ENCODE measurements at places on chromosomes 6 and 20.

- H3K36me3 ChIP-seq: no peaks in the 10 kb centered on the region
- H3K4me1 ChIP-seq: no peaks in the 10 kb centered on the region
- H3K27ac ChIP-seq: no peak overlapping the region
- no peak for DNase-seq
- no peaks in the 10 kb centered on the region for H3K27me3 ChIP-seq
Measured at GRCh38 chr6:129857838-129858237, 3.3 kb downstream of the TMEM244 start.

DNA sequence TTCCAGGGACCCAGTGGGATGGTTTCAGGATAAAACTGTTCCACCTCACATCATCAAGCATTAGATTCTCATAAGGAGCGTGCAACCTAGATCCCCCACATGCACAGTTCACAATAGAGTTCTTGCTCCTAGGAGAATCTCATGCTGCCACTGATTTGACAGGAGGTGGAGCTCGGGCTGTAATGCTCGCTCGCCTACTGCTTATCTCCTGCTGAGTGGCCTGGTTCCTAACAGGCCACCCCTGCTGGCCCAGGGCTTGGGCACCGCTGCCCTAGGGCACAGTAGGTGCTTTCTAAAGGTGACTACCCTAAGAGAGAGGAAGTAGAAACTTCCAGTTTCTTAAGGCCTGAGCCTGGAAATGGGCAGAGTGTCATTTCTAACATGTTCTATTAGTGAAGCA, 656.9 kb downstream of the PRKN start:
- no peaks in the 10 kb centered on the region for H3K4me1 ChIP-seq
- H3K27me3 ChIP-seq: no peaks in the 10 kb centered on the region
- no peak overlapping the region for H3K4me3 ChIP-seq
- no peak for DNase-seq
- H3K27ac ChIP-seq: no peak overlapping the region
- no peaks in the 10 kb centered on the region for H3K36me3 ChIP-seq

DNA sequence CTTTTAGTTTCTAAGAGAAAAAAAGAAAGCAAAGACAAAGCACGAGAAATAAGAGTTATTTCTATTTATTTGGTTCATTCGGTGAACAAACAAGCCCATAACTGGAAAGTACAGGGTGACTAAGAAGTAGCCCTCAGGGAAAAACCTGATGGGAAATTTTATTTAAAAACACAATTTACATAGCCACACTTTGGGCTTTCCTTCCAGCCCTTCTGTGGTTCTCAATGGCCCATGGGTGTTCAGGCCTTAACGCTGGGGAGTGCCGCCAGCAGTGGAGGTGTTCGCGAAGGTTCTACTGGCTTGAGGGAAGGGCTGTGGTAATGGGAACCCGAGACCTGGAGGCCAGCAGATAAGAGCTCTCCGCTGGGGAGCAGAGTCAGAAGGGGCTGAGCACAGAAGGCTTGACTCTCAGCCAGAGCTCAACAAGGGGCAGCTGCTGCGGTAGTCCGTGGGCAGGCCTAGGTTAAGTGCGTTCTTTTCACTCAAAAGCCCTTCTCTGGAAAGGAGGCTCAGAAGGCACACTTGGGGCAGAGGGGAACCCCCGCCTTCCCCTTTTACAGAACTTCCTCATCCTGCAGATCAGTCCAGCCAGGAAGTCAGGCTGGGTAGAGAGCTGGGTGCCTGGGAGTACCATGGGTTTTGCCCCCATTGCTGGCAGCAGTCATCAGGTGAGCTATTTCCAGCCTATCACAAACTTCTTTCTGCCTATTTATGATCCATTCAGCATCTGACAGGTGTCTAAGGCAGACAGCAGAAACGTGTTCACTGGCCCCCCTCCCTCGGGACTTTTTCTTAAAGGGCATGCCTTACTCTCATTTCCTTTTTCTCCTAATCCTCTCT, 8.8 kb upstream of the CD83 start:
- H3K27me3 ChIP-seq: no peaks in the 10 kb centered on the region
- no peak overlapping the region for H3K4me3 ChIP-seq
- no peak overlapping the region for H3K27ac ChIP-seq
- no peaks in the 10 kb centered on the region for H3K36me3 ChIP-seq
- DNase-seq: no peak
- H3K4me1 ChIP-seq: no peaks in the 10 kb centered on the region

- DNase-seq: no peak
- no peaks in the 10 kb centered on the region for H3K4me1 ChIP-seq
- no peaks in the 10 kb centered on the region for H3K27me3 ChIP-seq
- no peak overlapping the region for H3K4me3 ChIP-seq
- no peaks in the 10 kb centered on the region for H3K36me3 ChIP-seq
- no peak overlapping the region for H3K27ac ChIP-seq
Measured at GRCh38 chr6:19245656-19246055, 591.5 kb upstream of the ID4 start.

- no peaks in the 10 kb centered on the region for H3K4me1 ChIP-seq
- H3K27me3 ChIP-seq: no peaks in the 10 kb centered on the region
- H3K36me3 ChIP-seq: no peaks in the 10 kb centered on the region
- no peak for DNase-seq
- no peak overlapping the region for H3K27ac ChIP-seq
- H3K4me3 ChIP-seq: no peak overlapping the region
Measured at GRCh38 chr6:106143665-106144064, 57.5 kb downstream of the PRDM1 start.

Measured in H1 (cell line).